NCI-H2029 treated with DMSO at 0.1 percent for 48 hours (cell line): ENCODE measurements at places on chromosomes 2 and 18.

DNA sequence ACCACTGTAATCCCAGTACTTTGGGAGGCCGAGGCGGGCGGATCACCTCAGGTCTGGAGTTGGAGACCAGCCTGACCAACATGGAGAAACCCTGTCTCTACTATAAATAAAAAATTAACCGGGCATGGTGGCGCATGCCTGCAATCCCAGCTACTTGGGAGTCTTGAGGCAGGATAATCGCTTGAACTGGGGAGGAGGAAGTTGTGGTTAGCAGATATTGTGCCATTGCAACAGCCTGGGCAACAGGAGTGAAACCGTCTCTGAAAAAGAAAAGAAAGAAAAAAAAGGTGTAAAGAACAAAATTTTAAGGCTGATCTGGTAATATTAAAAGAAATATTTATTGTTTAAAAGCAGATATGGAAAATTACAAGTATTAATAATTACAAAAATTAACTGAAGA is 29.7 kb downstream of the ZNF804A start:
- DNase-seq, result no peak

DNA sequence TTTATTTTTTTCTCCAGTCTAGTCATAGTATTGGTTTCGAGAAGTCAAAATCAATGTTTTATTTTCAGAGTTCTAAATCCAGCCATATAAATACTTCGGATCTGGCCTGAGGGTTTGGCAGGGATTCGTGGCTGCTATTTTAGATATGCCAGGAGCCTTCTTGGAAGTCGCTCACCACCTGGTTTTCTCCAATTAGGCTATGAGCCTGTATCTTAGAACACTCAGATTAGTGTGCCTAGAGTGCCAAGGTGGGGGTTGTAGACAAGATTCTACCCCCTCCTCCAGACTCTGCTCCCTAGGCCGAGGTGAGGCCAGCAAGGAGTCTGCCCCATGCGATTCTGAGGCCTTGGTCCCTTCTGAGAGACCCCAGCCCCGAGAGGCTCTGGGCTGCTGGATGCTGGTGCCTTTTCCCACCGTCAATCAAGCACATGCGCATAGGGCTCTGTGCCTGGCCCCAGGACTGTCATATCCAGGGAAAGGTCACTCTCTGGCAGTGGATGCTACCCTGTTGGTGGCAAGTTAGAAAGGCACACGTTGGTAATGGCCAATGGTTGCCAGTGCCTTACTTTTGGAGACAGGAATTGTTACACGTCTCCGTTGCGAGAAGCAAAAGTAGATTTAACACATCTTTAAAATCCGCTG is 197.1 kb downstream of the AGAP1 start:
- no peak for DNase-seq

DNA sequence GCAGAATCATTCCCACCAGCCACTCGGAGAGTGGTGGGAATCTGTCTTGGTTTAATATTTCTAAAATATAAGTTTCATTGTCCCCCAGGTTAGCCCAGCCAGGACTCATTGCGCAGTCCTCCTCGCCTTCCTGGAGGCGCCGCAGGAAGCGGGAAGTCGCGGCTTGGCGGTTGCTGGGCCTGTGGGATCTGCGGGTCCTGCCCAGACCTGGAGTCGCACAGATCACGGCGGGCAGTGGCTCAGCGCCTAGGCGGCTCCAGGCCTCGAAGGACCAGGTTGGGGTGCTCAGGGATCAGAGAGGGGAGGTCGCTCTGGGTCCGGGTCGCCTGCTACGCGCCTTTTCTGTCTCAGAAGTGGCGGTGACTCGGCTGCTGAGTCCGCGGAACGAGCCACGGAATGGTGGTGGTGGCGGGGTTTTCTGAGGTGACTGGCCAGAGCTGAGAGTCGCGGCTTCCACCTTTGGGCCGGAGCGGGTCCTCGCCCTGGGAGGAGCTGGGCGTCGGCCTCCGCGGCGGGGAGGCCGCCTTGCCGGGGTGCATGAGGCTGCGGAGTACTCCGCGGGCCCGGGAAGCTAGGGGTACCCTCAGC is 2.6 kb downstream of the HOXD3 start:
- no peak for DNase-seq

GRCh38 chr18:60024345-60024744 is 124.5 kb downstream of the PMAIP1 start:
- DNase-seq, result no peak

GRCh38 chr2:172697296-172697695 is 38.3 kb upstream of the RAPGEF4 start:
- no peak for DNase-seq
